NCI-H1436 treated with DMSO at 0.1 percent for 48 hours (cell line): ENCODE measurements at places on chromosomes 4 and X.

GRCh38 chr4:8326206-8326605, 56.7 kb downstream of the HTRA3 start:
- no peak for DNase-seq

GRCh38 chr4:105951198-105951597, 55.9 kb downstream of the NPNT start:
- DNase-seq = no peak

DNA sequence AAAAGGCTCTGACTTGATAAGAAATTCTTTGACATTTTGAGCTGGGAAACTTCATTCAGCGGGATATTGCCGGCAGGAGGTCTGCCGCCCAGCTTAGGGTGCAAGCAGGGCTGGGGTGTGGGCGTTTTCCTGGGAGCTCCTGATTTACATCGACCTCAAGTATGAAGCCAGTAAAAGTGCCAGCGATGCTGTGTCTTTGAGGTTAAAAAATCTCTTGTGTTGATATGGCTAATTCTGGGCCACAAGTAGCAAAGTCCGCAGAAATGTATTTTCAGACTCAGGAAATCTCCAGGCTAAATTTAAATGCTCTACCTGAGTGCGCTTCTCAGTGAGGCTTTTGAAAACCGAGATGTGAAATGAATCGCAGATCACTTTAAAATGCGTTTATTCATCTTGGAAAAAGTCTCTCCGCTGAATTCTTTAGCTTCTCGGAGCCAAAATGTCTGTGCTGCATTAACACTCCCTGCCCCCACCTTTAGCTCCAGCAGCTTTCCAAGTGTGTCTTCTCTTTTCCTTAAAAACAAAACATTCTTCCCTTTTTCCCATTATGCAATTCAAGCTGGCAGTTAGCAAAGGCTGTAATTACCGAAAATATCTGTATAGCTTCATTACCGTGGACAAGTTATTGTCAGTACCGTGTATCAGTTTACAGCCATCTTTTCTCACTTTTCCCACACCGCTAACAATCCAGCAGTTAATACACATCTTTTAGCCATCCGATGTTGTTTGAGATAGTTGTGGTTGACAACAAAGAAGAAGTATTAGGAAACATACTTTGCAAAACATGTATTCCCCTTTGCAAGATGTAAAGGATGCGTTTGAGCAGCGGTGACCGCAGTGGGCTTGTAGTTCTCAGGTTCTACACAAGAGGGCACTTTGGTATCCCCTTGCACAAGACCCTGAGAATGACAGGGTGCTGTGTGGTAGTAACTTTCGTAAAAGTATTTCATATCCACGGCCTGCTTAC, 136.0 kb upstream of the STX18 start:
- DNase-seq = no peak

DNA sequence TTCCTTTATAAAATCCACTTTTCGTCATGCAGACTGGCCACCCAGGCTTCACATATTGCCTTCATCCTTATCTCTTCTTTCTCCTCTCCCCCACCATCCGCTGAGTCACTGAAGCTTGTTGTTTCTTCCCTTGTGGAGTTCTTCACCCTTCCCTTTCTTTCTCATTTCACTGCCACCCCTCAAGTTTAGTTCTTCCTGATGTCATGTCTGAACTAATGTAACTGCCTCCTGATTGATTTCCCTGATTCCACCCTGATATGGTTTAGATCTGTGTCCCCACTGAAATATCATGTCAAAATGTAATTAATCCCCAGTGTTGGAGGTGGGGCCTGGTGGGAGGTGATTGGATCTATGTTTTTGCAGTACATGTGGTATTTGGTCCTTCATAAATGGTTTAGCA, 151.4 kb downstream of the CPEB2 start:
- DNase-seq = no peak

GRCh38 chr4:187256897-187257296, 533.2 kb upstream of the FAT1 start:
- DNase-seq = no peak

- peak; percentile 40 for DNase-seq
Observed at GRCh38 chr4:76867880-76868655, 29.9 kb downstream of the SOWAHB start.

DNA sequence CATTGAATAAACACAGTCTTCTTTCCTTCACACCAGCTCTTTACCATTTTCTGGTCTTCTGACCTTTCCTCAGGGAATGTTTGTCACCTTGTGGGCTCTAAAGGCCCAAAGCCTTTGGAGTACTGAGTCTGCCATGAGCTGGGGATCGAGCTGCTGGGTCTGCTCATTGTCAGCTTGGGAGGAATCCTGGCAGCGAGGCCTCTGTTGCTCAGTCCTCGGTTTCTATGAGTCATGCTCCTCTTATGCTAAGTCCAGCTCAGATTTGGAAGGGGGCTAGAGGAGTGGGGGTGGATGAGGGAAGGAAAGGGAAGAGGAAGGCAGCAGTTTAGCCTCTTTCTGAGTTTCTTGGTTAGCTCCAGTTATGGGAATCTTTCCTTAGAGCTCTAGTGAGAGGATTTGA, 31.1 kb downstream of the NHSL2 start:
- no peak for DNase-seq

- no peak for DNase-seq
Observed at GRCh38 chr4:102511830-102512605, 10.9 kb downstream of the NFKB1 start.

GRCh38 chr4:8241895-8242696, 27.5 kb upstream of the HTRA3 start:
- no peak for DNase-seq

DNA sequence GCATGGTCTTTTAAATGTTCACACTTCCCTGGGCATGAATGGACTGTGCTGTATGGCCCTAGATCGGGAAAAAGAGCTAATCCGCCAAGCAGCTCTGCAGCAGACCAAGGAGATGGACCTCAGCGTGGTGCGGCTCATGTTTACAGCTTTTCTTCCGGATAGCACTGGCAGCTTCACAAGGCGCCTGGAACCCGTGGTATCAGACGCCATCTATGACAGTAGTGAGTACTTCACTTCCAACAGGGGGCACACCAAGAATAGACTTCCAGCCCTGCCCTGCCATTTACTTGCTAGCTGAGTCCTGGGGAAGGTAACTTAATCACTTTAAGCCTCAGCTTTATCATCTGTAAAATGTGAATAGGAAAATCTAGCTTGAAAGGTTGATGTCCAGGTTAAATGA, 77.7 kb downstream of the NFKB1 start:
- no peak for DNase-seq

- no peak for DNase-seq
Observed at GRCh38 chr4:114694770-114695169, 96.2 kb downstream of the UGT8 start.

- DNase-seq = no peak
Observed at GRCh38 chr4:29405116-29405515, 1315.1 kb upstream of the PCDH7 start.

GRCh38 chr4:148094149-148094548, 348.1 kb downstream of the NR3C2 start:
- no peak for DNase-seq

DNA sequence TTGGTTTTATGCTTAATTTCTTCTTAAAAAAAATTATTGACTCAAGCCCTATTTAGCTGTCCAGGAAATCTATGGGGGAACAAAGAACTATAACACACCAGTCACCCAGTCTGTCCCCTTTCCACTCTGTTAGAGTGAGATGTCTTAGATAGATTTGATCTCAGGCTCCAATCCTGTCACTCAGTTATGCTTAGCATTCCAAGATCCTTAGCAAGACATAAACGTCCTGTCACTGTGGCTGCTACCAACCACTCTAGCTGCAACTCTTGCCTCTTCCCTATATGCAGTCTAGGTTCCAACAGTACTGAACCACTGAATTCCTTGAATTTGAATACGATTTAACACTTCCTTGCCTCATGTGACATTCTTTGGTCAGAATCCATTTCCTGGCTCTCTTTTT, 241.9 kb upstream of the NWD2 start:
- no peak for DNase-seq
